ENCODE measurements at places on chromosomes 3 and 15. TPM values are rescaled to one million over a fixed set of nuclear protein-coding genes. Genes with fewer than 3 reads are reported as not detected.

GRCh38 chr15:32739522-32740063 lies 21.8 kb downstream of the GREM1 start:
- DNase-seq, result no peak
- no peaks in the 10 kb centered on the region for H3K4me1 ChIP-seq
- no peaks in the 10 kb centered on the region for H3K36me3 ChIP-seq

DNA sequence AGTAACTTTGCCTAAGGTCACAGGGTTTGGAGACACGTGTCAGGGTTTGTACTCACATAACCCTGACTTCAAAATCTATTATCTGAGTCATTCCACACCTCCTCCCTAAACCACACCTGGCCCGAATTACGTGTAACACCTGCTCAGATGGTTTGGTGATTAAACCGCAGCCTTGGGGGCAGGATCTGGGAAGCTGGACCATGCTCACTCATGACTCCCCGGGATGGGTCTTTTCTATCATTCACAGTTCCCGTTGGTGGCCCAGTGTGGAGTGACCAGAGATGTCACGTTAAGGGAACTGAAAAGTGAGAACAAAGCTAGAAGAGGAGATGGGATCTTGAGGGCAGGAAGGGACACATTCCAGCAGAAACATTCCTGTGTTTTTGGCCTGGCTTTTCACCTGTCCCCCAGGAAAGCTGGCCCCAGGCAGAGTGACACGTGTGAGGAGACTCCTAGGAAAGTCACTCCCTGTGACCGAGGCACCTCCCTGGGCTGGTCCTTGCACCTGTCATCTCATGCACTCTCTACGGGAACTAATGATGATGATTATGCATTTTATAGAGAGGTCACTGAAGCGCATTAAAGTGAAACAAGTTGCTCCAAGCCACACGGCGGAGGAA lies 75.4 kb upstream of the POMGNT2 start:
- H3K36me3 ChIP-seq, result no peaks in the 10 kb centered on the region
- H3K4me3 ChIP-seq, result no peak overlapping the region
- peaks cover 29% of the 10 kb centered on the region for H3K4me1 ChIP-seq

DNA sequence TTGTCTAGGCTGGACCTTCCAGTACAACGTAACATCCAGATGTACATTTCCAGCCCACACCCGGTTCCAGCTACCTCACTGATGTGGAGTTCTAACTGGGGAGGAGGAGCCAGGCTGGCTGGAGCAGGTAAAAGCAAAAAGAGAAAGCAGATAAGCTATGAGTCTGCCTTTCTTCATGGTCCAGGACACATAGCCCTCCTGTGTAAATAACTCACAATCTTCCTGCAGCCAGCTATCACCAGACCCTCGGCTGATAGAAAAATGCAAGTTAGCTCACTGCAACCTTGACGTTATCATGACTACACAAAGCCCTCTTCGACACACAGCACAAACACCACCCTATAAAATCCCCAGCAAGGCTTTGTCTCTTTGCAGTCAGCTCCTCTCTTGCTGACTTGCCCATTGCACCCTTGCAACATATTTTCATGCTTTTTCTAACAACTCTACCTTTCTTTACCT lies 20.5 kb upstream of the ELP6 start:
- H3K4me1 ChIP-seq, result no peaks in the 10 kb centered on the region
- no peak overlapping the region for H3K27ac ChIP-seq
- no peak for DNase-seq

GRCh38 chr3:178901204-178901603 lies 170.4 kb downstream of the ZMAT3 start:
- no peaks in the 10 kb centered on the region for H3K27me3 ChIP-seq
- H3K27ac ChIP-seq, result no peak overlapping the region
- H3K4me3 ChIP-seq, result no peak overlapping the region
- no peak for DNase-seq
- H3K36me3 ChIP-seq, result no peaks in the 10 kb centered on the region

GRCh38 chr3:120683671-120684301 lies 1.7 kb upstream of the HGD start:
- no peak overlapping the region for H3K27ac ChIP-seq
- H3K27me3 ChIP-seq, result no peaks in the 10 kb centered on the region
- H3K4me1 ChIP-seq, result peaks cover 6% of the 10 kb centered on the region
- H3K4me3 ChIP-seq, result no peak overlapping the region
- no peaks in the 10 kb centered on the region for H3K36me3 ChIP-seq

DNA sequence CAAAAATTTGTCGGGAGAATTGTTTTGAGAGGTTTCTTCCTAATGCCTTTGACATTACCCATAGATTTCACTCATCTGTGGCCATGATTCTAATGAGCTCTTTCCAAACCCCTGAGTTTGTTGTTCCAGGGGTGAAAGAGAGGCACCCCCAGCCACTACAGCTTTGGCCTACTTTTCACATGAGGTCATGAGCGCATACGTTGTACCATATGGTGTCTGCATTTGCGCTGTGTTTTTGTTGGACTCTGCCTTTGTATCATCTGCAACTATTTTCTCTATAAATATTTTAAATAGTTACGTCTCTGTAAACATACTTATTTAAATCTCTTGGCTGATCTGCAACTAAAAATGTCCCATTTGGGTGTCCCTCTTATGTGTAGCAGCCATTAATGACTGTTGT lies 107.9 kb downstream of the LRTM1 start:
- no peaks in the 10 kb centered on the region for H3K27me3 ChIP-seq
- no peak overlapping the region for H3K4me3 ChIP-seq
- DNase-seq, result no peak

GRCh38 chr3:186746008-186746407 lies 28.8 kb downstream of the KNG1 start:
- no peaks in the 10 kb centered on the region for H3K36me3 ChIP-seq
- H3K27me3 ChIP-seq, result no peaks in the 10 kb centered on the region
- no peak overlapping the region for H3K27ac ChIP-seq
- no peaks in the 10 kb centered on the region for H3K4me1 ChIP-seq
- no peak overlapping the region for H3K4me3 ChIP-seq

DNA sequence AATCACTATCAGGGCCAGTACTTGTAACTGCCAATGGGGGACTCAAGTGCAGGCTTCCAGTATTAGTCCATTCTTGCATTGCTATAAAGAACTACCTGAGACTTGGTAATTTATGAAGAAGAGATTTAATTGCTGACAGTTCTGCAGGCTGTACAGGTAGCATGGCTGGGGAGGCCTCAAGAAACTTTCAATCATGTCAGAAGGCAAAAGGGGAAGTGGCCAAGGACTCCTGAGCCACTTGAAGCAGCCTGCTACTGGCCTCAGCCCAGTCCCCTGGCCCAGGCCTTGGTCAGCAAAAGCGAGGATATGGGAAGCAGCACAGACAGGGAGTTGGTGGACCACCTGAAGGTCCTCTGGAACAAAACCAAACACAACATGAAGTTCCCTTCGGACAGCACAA lies 29.2 kb upstream of the OR5K1 start:
- no peak for DNase-seq
- no peaks in the 10 kb centered on the region for H3K36me3 ChIP-seq
- H3K27me3 ChIP-seq, result no peaks in the 10 kb centered on the region

DNA sequence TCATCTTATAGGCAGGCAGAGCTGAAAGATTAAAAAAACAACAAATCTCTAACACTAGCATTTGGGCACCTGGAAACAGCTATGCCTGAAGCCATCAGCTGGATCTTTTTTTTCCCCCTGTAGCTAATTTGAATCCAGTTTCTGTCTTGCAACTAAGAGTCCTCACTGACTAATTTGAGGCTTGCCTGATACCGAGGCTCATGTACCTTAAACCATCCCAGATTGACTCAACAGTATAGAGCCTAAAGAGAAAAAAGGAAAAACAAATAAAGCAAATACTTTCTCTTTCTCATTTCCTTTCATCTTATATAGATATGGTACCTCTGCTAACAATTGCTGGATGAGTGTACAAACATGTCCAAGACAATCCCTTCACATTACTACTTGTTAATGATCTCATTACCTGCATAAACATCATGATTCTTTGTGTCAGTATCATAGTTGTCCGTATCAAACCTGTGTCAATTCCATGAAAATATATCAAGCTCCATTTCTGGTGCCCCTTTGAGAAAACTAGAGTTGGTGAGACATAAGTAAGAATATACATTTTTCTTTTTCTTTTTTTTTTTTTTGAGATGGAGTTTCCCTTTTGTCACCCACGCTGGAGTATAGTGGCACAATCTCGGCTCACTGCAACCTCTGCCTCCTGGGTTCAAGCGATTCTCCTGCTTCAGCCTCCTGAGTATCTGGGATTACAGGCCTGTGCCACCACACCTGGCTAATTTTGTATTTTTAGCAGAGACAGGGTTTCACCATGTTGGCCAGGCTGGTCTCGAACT lies 43.1 kb downstream of the BHLHE40 start:
- no peaks in the 10 kb centered on the region for H3K36me3 ChIP-seq
- H3K27ac ChIP-seq, result no peak overlapping the region
- no peak overlapping the region for H3K4me3 ChIP-seq

- no peak overlapping the region for H3K4me3 ChIP-seq
- H3K36me3 ChIP-seq, result no peaks in the 10 kb centered on the region
- peak; percentile 77 for DNase-seq
- H3K4me1 ChIP-seq, result no peaks in the 10 kb centered on the region
- no peaks in the 10 kb centered on the region for H3K27me3 ChIP-seq
Observed at GRCh38 chr3:106609666-106610301, 741.0 kb upstream of the CBLB start.

DNA sequence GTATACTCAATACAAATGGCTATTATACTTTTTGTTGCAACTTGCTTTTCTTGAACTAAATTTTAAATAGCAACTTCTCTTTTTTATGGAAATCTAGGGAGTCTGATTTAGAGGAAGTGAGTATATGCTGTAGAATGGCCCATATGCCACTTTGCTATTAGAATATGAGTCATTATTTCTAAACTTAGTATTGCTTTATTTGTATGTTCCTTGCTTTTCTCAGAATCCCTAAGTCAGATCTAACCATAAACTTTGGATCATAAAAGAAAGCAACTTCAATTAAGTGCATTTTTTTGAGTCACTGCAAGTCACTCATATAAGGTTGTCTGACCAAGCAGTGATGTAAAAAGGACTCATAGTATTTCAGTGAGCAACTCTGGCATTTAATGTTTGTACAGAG lies 17.5 kb upstream of the SPTSSB start:
- no peaks in the 10 kb centered on the region for H3K36me3 ChIP-seq
- H3K4me3 ChIP-seq, result no peak overlapping the region
- no peaks in the 10 kb centered on the region for H3K4me1 ChIP-seq
- DNase-seq, result no peak

DNA sequence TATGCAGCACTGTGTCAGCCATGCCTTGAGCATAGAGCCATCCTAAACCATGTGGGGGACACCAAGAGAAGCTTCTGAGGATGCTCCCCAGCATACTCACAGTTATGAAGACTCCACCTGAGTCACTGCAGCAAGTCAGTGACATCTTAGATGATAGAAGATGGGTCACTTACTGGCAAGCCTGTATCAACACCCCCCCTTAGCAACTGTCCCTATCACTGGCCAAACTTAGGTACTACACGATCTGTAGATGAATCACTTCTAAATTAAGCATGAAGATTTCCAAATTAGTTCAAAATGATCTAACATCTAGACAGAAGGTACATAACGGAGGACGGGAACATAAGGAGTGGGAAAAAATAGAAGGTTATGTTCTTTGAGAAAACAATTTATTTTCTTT lies 13.2 kb upstream of the LMCD1 start:
- no peaks in the 10 kb centered on the region for H3K27me3 ChIP-seq
- H3K4me3 ChIP-seq, result no peak overlapping the region
- H3K36me3 ChIP-seq, result no peaks in the 10 kb centered on the region
- no peak for DNase-seq
- no peak overlapping the region for H3K27ac ChIP-seq
- H3K4me1 ChIP-seq, result peaks cover 7% of the 10 kb centered on the region

GRCh38 chr3:42983927-42984326 lies 4.8 kb downstream of the GASK1A start:
- no peak overlapping the region for H3K4me3 ChIP-seq
- no peaks in the 10 kb centered on the region for H3K27me3 ChIP-seq
- H3K27ac ChIP-seq, result no peak overlapping the region
- H3K4me1 ChIP-seq, result no peaks in the 10 kb centered on the region
- H3K36me3 ChIP-seq, result no peaks in the 10 kb centered on the region

GRCh38 chr3:196472286-196472685 lies 31.3 kb downstream of the RNF168 start:
- DNase-seq, result no peak
- no peak overlapping the region for H3K4me3 ChIP-seq
- no peaks in the 10 kb centered on the region for H3K27me3 ChIP-seq
- H3K36me3 ChIP-seq, result no peaks in the 10 kb centered on the region

- no peaks in the 10 kb centered on the region for H3K27me3 ChIP-seq
- H3K4me1 ChIP-seq, result no peaks in the 10 kb centered on the region
- DNase-seq, result no peak
- H3K27ac ChIP-seq, result no peak overlapping the region
- H3K4me3 ChIP-seq, result no peak overlapping the region
Observed at GRCh38 chr15:94670438-94671034, 439.2 kb downstream of the MCTP2 start.

- DNase-seq, result peak; percentile 25
- H3K27me3 ChIP-seq, result no peaks in the 10 kb centered on the region
- no peak overlapping the region for H3K4me3 ChIP-seq
- H3K27ac ChIP-seq, result peak overlapping the region; percentile 33
- no peaks in the 10 kb centered on the region for H3K36me3 ChIP-seq
Observed at GRCh38 chr15:62658498-62658897, 384.0 kb upstream of the TPM1 start.

GRCh38 chr3:89411201-89411600 lies 303.8 kb downstream of the EPHA3 start:
- no peak overlapping the region for H3K27ac ChIP-seq
- no peak for DNase-seq
- H3K4me1 ChIP-seq, result no peaks in the 10 kb centered on the region

DNA sequence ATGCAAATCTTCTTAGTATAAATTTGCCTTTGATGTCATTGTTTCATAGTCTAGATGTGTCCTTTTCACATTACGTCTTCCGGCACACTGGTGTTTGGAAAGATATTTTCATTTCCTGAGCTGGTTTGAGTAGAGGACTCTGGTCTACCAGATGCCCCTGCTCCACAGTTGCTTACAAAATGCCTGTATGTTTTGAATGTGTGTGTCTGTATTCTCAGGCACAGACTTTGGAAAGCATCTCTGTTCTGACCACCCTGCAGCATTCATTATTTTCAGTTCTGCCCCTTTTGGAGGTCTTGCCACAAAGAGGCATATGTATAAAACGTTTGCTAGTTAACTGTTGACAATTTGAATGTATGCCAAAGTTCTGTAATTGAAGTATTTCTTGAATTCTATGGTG lies 236.0 kb upstream of the GOLIM4 start:
- DNase-seq, result no peak
- no peaks in the 10 kb centered on the region for H3K36me3 ChIP-seq
- H3K4me3 ChIP-seq, result no peak overlapping the region
- H3K27me3 ChIP-seq, result no peaks in the 10 kb centered on the region
- H3K4me1 ChIP-seq, result no peaks in the 10 kb centered on the region

GRCh38 chr15:57393061-57393460 lies 16.8 kb downstream of the CGNL1 start:
- H3K4me3 ChIP-seq, result no peak overlapping the region
- H3K27me3 ChIP-seq, result no peaks in the 10 kb centered on the region
- peaks cover 10% of the 10 kb centered on the region for H3K4me1 ChIP-seq
- no peak for DNase-seq
- H3K27ac ChIP-seq, result no peak overlapping the region

Gene LRRC31
- polyA plus RNA-seq, result not detected

Gene ZNF35
- 7.4 TPM for polyA plus RNA-seq

Gene CYP11A1
- polyA plus RNA-seq, result 738 TPM

Gene RTP4
- 4.3 TPM for polyA plus RNA-seq

Gene ALDH1A2
- polyA plus RNA-seq, result 1.8 TPM

Gene KBTBD13
- not detected for polyA plus RNA-seq

Gene HIGD2B
- polyA plus RNA-seq, result 0.10 TPM

Gene INSYN1
- 10.3 TPM for polyA plus RNA-seq

Gene CNTN4
- polyA plus RNA-seq, result 2.6 TPM

Gene CACNA2D3
- 5.1 TPM for polyA plus RNA-seq

Data from adrenal gland (tissue), 19 donors.